ENCODE measurements at places on chromosomes 1 and 21. TPM values are rescaled to one million over a fixed set of nuclear protein-coding genes. Genes with fewer than 3 reads are reported as not detected.

- no peak for DNase-seq
These were observed 64.2 kb downstream of the IRF2BP2 start for GRCh38 chr1:234545517-234546386.

GRCh38 chr1:84450910-84451309 is 28.2 kb upstream of the RPF1 start:
- DNase-seq = no peak

DNA sequence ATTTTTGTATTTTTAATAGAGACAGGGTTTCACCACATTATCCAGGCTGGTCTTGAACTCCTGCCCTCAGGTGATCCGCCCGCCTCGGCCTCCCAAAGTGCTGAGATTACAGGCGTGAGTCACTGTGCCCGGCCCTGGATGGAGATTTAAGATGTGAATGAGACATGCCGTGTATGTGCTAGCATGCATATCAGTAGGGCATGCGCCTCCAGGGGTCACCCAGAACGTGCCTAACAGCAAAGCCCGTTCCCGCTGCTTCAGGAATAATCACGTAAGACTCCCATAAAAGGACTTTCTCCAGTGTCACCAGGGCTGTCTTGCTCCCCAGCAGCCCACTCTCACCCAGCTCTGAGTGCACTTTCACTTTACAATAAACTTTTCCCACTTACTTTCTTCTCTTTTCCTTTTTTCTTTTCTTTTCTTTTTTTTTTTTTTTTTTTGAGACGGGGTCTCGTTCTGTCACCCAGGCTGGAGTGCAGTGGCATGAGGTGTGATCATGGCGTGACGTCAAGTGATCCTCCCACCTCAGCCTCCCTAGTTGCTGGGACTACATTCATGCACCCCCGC is 46.9 kb upstream of the DISP3 start:
- DNase-seq = no peak

GRCh38 chr21:33428669-33429068 is 25.5 kb downstream of the IFNGR2 start:
- no peak for DNase-seq

GRCh38 chr1:216936779-216937178 is 213.6 kb upstream of the ESRRG start:
- DNase-seq = no peak

DNA sequence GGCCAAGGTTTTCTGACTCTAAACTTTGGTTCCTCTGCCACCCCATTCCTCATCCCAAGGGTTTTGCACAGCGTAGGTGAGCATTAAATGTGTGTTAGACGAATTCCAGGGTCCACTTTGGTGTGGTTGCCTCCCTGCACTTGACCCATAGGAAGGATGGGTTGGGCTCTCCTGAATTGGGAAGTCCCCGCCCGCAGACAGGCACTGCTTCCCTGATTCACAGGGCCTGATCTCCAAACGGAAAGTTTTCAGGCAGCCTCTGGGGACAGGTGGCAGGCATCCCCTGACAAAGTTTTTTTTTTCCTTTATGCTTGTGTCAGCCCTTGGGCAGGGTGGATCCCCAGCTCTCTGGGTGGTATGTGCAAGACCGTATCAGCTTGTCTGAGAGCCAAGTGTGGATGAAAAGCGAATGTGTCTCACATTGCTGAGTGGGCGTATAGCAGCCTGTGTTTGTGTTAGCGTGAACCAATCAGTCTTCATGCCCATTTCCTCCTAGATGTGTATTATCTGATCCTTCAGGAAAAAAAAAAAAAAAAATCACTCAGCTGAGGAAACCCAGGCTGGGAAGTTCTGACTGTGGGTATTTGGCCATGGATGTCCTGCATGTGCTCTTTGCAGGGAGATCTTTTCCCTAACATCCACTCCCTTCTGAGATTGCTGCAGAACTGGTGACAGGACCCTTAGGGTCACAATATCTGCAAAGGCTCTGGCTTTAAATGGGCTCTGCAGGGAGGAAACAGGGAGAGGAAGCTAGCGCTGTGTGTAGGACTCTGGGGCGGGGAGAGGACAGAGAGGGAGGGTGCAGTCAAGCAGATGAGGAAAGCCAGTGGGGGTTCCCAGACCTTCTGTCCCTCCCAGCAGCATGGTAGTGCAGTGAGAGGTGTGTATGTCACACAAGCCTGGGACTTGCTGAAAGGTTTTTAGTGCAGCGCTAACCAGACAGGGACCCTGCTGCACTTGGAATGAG is 42.2 kb upstream of the TRABD2B start:
- DNase-seq = no peak

DNA sequence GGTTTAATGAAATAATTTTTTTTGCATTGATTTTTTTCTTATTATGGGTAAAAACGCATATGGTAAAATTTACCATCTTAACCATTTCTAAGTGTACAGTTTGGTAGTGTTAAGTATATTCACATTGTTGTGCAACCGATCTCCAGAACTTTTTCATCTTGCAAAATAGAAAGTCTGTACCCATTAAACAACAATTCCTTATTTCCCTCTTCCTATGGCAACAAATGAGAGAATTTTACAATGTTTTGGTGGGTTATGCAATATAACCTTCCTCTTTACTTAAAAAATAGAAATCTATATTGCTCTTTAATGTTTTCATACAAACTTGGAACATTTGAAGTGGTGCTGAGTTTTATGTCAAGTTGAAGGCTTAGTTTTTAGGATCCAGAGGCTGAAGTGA is 26.6 kb downstream of the MAP3K7CL start:
- no peak for DNase-seq

GRCh38 chr1:67590329-67590728 is 94.7 kb upstream of the GADD45A start:
- no peak for DNase-seq

The GJA5 gene
- not detected for total RNA-seq

The TSPAN1 gene
- total RNA-seq = not detected

The CHIT1 gene
- total RNA-seq = 0.79 TPM

The TTC22 gene
- 21.0 TPM for total RNA-seq

The ZMYM4 gene
- 28.7 TPM for total RNA-seq
